T-helper 9 cell (primary cell): ENCODE measurements at places on chromosomes 4 and X.
A peak's percentile ranks its signal among the peaks of the same experiment; 100 is the strongest.

DNA sequence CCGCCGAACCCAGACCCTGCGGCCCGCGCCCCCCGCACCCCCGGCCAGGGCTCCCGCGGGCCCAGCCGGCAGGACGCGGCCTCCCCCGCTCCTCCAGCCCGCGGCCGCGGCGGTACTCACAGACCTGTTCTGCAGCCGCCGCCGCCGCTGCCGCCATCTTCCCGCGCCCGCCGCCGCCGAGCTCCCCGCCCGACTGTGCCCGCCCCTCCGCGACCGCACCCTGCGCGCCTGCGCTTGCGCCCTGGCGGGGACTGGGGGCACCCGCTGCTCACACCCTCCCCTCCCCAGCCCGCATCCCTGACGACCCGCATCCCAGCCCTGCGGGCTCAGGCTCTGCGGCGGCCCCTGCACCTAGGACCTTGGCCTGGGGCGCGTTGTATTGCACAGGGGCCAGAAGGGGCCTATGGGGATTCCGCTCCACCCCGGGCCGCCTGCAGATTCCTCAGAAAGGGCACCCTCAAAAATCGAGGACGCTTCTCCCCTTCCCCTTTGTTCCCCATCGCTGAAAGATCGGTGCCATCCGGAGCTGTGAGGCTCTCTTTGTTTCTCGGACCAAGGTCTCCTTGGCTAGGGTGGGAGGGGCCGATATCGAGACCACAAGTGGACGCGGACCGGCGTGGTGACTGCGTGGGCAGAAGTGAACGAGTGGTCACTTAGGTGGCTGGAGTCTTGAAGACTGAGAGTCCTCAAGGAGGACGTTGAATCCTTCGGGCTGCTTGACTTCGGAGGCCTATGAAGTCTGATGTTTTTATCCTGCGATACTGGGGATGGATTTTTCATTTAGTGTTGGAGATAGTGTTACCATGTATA lies at the start of gene SGCB:
TSS of gene SGCB (minus strand) at position 197 of the 810 bp plus-strand sequence. CDS start at position 157, 40 bp downstream.
- peak; percentile 63 for DNase-seq

GRCh38 chrX:30751497-30751896 lies 98.3 kb downstream of the GK start:
- DNase-seq = no peak

GRCh38 chr4:118807659-118808058 lies 28.3 kb downstream of the SEC24D start:
- DNase-seq = no peak

DNA sequence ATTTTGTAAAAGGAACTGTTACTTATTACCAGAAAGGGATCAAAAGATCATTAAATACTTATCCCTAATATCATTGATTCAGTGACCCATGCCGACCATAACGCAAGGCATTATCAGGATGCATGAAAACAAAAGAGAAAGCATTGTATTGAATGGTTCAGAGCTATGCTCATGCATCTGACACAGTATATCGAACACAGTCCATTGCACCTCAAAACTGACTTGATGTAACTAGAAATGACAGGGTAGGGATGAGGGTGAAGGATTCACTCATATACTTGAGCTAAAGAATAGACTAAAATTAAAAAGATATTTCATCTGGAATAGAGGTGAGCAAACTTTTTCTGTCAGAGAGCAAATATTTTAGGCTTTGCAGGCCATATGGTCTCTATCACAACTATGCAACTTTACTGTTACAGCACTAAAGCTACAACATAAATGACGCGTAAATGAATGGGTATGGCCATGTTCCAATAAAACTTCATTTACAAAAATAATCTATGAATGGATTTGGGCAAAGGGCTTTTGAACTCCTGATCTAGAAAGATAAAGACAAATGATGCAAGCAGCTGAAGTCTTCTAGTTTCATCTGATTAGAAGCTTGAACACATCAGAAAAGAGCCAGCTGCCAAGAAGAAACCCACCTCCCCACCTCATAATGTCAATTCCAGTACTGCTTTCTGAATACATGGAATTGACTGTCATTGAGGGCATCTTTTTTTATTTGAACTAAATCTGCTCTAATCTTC lies 12.9 kb upstream of the SPP1 start:
- DNase-seq = no peak

DNA sequence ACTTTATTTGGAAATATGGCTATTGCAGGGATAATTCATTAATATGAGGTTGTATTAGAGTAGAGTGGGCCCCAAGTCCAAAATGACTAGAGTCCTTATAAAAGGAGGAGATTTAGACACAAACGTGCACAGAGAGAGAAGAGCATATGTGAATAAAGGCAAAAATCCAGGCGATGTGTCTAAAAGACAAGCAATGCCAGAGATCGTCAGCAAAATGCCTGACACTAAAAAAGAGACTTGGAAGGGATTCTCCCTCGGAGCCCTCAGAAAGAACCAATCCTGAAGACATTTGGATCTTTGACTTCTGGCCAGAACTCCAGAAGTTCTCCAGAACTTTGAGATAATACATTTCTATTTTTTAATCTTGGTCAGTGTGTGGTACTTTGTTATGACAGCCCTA lies 472.1 kb downstream of the NLGN4X start:
- no peak for DNase-seq

GRCh38 chr4:75235359-75235951 lies 278.7 kb downstream of the RCHY1 start:
- no peak for DNase-seq

DNA sequence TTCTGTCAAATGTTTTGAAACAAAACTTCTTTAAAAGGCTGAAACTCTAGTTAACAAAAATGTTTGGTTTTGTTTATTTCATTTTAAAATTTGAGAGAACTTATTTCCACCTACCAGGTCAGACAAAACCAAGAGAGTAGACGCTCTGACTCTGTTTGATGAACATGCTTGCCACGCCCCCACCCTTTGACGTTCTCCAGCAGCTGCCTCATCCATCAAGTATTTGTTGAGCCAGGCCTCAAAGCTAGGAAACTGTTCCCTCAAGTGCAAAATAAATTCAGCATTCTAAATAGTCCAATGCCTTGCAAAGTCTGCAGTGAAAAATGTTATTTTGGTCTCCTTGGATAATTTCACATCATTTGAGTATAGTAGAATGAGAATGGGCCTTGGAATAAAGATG lies 121.6 kb downstream of the GUCY2F start:
- DNase-seq = no peak

DNA sequence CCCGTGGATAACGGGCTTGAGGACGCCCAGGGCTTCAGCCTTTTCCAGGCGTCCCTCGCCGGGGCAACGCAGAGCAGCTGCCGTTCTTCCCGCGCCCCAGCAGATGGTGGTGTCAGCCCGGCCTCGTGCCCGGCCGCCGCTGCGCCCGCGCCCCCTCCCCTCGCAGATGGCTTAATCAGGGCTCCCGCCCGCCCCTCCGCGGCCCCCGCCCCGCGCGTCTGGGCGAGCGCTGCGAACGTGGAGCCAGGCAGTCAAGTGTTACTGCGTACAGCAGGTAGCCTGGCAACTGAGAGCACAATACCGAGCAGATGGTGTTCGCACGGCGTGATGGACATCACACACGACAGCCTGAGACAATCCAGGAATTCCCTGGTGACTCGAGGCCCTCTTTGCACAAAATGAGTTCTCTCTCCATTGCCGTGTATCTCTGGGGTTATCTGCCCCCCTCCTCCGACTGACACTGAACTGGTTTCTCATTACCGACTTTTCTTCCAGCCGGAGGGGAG lies 69.3 kb downstream of the MGST2 start:
- no peak for DNase-seq
